ENCODE measurements at places on chromosomes 6 and 20.

- DNase-seq, result no peak
Measured at GRCh38 chr6:143792402-143793279, 50.5 kb upstream of the LTV1 start.

DNA sequence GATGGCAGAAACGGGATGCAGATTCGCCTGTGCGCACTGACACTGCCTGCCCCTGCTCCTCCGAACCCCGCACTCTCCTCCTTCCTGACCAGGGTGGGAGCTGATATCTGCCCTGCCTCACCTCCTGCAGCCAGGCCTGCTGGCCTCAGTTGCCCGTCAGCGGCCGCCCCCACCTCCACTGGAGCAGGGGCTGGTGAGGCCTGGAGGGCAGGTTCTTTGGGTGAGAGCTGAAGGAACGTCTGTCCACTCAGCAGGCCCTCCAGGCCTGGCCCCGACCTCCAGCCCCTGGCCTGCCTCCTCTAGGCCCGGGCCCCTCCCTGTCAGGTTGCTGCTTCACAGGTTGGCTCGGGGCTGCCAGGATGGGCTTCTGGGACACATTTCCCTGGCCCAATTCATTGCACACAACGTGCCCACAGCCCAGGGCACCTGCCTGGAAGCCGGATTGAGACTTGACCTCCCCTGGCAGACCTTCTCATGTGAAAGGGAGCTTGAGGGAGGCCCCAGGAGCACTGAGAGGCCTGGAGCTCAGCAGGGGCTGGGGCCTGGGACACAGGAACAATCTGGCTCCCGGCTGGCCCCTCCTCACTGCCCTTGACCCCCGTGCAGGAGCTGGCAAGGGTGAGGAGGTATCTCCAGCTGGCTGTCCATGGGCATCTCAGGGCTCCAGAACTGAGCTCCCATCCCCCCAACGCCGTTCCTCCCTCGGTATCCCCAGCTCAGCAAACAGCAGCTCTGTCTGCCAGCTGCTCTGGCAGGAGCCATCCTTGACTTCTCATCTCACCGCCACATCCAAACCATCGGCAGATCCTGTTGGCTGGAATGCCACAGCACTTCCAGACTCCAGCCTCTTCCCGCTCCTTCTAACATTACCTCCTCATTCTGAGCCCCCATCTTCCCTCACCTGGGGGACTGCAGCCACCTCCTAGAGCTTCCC lies 39.5 kb downstream of the SPDEF start:
- DNase-seq, result no peak

DNA sequence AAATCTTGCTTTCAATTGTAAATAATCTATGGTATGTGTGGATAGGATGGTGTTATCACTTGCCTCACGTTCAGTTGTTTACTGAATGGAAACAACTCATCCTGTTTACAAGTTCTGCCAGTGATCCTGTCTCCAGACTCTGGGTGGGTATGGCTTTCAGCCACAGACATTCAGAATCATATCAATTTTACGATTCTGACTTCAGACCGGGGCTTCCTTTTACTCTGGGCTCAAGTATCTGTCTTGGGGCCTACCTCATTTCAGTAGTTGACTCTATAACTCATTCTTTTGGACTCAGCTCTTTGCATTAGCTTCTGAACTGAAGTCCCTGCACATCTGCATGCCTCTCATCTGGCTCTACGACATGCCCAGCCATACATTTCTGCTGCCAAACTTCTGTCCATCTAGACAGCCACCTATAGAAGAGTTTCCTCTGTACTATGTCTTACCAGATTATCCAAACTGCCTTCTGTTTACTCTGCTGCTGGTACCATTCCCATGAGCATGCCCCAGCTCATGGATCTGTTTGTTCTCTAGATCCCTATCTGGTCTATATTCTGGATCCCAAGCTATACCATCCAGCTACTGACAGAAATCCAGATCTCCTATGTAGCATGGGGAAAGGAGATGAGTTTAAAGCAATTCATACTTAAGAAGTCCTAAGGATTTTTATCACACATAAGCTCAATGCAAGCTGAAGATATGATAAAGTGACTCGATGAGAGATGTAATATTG lies 34.3 kb downstream of the FYN start:
- no peak for DNase-seq

- DNase-seq, result no peak
Measured at GRCh38 chr6:159908979-159909378, 18.2 kb downstream of the MAS1 start.

- no peak for DNase-seq
Measured at GRCh38 chr20:62666736-62667529, 24.6 kb downstream of the SLCO4A1 start.

- no peak for DNase-seq
Measured at GRCh38 chr6:169250660-169251059, 3.0 kb downstream of the THBS2 start.

- DNase-seq, result no peak
Measured at GRCh38 chr6:121560476-121560875, 125.0 kb downstream of the GJA1 start.

GRCh38 chr6:148044261-148044751 lies 298.3 kb upstream of the SASH1 start:
- no peak for DNase-seq

DNA sequence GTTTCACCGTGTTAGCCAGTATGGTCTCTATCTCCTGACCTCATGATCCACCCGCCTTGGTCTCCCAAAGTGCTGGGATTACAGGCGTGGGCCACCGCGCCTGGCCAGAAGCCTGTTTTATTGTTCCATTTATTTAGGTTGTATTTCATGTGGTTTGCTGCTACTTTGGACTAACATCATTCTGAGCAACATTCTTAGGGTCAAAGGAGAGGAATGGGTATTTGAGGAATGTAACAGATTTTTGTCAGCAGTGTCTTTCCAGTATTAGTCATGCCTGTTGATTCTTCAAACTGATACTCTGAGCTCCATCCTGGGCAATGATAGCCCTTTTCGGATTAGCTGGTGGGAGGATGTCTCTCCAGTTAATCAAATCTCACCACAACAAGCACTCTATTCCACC lies 213.0 kb upstream of the CITED2 start:
- no peak for DNase-seq

- DNase-seq, result no peak
Measured at GRCh38 chr6:80639181-80639629, 532.7 kb downstream of the BCKDHB start.

GRCh38 chr6:150081702-150082101 lies 12.8 kb upstream of the ULBP3 start:
- no peak for DNase-seq

DNA sequence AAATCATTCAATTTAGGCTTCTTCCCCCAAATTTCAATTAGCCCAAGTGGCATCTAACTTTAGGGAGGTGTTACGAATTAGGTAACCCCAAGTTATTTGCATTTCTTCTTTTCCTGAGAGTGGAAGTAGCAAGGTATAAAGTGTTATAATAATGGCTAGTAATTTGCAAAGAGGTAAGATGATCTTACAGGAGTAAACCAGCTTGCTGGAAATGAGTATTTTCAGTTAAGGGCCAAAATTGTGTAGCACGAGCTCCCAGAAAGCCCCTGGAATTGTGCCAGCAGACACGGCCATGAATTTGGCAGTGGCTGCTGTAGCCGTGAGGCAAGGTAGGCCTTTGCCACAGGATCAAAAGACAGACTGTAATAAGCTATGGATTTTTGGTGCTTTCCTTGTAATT lies 38.0 kb downstream of the CITED2 start:
- no peak for DNase-seq

Measured in stimulated activated CD8-positive, alpha-beta memory T cell treated with anti-CD3 and anti-CD28 coated beads, Interleukin-15, amount 100 ng/mL, for 48 hours (primary cell).